LoVo (cell line): ENCODE measurements at places on chromosomes 7 and 10.
A peak's percentile ranks its signal among the peaks of the same experiment; 100 is the strongest.

DNA sequence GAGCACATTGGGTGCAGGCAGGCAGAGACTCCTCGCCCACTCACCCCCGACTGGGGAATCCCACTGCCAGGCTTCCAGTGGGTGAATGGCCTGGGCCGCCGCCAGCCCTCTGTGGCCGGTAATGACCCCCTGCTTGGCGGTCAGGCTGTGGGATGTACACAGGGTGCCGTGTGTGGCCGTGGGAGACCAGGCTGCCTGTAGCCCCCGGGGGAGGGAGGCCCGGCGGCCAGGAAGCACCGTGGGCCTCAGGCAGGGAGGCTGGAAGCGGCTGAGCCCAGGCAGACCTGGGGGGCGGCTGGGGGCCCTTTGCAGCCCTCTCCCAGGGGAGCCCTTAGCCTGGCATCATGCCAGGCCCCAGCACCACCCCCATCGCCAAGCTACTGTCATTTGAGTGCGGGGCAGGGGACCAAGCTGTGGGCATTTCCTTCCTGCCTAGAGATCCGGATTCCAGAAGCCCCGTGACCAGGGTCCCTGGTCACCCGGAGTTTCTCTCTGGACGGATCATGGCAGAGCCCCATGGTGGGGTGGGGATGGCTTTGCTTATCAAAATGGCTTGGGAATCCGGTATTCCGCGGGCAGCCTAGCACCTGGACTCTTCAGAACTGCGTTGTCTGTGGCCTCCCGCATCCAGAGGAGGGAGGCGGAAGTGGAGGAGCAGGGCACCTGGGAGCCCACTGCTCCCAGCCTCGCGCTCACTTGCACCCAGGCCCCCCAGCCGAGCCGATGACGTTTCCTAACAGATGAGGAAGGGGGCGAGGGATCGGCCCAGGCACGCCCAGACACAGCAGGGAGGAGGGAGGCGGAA, 1.1 kb downstream of the TTYH3 start:
- DNase-seq: peak; percentile 42

- no peak for DNase-seq
Observed at GRCh38 chr7:39463252-39463651, 103.0 kb upstream of the YAE1 start.

DNA sequence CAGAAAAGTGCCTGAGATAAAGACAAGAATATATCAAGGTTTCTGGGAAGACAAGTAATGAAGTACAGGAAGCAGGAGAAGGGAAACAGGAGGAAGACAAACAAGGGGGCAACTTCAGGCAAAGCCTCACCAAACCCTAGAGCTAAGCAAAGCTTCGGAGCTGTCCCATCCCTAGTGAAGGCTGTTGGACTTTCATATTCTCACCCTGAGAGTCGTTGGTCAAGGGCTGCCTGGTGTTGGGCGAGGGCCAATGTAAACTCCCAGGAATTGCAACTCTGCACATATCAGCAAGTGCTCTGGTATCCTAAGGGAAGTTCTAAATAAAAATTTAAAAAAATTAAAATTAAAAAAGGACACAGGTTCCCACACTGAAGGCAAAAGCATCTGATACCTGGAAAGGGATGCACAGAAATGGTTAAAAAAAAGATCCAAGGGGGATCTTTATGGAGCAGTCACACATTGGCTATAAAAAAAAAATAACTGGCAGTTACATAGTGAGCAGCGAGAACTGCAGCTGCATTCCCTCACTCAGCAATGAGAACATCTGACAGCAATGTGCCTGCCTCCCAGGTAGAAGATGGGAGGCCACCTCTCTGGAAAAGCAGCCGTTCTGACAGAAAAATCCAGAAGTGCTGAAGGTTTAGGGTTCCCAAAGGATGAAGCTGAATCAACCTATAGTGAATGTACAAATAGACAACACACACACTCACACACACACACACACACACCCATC, 304.7 kb downstream of the WDR11 start:
- no peak for DNase-seq

GRCh38 chr10:5595591-5595990, 70.8 kb downstream of the ASB13 start:
- no peak for DNase-seq

DNA sequence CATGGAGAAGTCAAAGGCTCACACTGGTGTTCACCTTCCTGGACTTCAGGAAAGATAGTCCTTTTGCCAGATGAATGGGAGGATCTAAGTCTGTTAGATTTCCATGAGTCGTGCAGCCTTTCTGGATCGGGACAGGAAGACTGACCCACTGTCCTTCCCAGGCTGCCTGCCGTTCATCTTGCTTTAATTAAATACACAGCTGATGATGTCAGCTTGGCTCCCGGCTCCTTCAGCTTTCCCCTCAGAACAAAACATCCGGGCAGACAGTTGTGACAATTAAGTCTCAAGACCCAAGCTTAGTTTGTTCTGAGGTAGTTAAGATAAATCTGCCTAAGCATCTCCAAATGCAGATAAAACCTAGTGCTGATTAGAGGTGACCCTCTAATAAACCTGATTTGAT, 58.6 kb downstream of the AUTS2 start:
- no peak for DNase-seq

GRCh38 chr10:34249634-34250033, 565.5 kb downstream of the PARD3 start:
- DNase-seq: no peak

GRCh38 chr7:113198226-113198625, 79.9 kb upstream of the SMIM30 start:
- no peak for DNase-seq

GRCh38 chr10:84008878-84009277, 130.4 kb upstream of the GHITM start:
- no peak for DNase-seq

GRCh38 chr7:125122173-125122572, 192.5 kb upstream of the POT1 start:
- DNase-seq: no peak

DNA sequence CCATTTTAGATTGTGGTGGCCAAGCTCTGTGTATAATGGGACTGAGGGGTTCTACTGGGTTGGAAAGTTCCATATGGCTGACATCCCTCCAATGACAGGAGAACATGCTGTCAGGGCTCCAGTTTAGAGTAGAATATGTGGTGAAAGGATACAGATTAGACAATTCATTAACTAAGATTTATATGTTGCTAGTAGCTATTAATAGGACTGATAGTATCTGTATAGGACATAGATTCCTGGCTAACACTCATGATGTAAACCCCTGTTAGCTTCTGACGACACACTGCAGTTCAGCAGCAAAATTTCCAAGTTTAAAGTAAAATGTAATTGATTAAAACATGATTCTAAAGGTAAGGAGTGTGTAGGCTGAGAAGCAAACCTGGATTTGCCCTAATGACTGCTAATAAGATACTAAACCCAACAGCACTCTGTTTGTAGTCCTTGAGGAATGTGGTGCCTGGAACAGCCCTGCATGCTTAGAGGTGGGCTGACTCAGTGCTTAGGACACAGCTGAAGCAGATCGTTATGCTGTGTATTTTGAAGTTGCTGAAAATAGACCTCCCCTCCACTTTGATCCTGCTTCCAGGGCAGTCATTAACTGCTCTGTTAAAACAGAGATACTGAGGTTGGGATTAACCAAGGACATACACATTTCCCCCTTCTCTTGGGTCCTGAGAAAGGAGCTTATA, 1129.6 kb downstream of the SORCS3 start:
- DNase-seq: no peak

GRCh38 chr10:3426190-3426845, 253.7 kb upstream of the PITRM1 start:
- DNase-seq: peak; percentile 79

GRCh38 chr7:12323415-12323814, 80.2 kb downstream of the VWDE start:
- no peak for DNase-seq

DNA sequence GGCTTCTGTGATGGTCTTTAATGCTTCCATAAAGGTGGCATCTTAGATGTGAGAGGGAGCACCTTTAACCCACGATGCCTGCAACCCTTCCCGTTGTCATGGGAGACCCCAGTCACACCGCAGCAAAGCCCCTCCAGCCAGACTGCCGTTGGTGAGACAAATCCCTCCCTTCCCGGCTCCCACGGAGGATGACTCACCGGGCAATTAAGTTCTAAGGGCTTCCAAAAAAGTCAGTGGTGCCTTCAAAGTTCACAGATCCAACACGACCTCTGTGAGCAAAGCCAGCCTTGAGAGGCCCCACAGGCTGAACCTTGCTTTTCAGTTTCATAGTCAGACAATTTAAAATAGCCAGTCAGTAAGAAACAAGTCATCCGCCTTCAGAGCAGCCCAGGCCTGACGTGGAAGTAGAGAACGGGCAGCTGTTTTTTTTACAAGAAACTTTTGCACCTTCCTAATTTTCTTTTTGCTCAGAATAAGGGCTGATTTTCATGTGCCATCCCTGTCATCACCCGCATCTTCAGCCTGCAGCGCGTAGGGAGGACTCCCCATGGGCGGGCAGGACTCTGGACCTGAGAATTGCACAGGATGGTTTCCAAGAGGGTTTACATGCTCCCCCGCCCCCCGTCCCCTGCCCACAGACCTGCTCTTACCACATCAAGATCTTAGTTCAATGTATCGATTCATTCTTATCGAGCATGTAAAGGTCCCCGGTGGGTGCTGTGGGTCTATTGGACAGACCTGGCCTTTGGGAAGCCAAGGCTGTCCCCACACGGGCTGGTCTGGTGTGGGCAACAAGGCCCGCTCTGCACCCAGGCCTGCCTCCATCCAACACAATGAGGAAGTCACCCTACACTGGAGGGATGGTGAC, 333.9 kb downstream of the DNAJB6 start:
- no peak for DNase-seq

GRCh38 chr7:114659409-114660125, 245.0 kb downstream of the FOXP2 start:
- DNase-seq: no peak

DNA sequence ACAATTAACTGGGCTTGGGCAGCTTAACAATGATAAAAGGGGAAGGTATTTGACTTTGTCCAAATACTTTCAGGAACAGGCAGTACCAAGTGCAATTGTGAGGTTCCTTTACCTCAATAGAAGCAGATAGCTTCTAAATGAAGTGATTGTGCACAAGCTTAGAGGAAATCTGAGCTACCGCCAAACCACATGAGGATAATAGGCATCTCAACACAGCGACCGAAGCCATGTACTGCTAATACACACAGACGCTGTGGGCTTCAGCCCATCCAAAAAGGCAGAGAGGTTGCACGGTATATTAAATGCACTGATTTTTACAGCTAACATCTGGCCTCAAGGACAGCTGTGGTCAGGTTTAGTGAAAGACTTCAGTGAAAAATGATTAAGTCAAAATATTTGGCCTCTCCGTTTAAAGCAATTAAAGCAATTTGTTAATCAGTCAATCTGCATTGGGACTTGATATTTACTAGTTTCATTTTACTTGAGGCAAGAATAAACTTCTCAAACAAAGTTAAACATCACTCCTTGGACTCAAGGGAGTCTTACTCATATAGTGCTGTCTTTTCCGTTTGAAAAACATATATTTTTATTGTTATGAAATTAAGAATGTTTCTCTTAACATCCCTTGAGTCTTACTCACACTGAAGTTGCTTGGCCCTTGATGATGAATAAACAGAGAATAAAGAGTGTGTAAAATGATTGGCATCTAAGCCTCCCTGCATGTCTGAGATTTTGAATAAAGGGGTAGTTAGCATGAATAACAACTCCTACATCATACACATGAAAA, 306.3 kb downstream of the C7orf25 start:
- DNase-seq: no peak

GRCh38 chr7:23022258-23022769, 8.4 kb upstream of the HYCC1 start:
- DNase-seq: no peak

DNA sequence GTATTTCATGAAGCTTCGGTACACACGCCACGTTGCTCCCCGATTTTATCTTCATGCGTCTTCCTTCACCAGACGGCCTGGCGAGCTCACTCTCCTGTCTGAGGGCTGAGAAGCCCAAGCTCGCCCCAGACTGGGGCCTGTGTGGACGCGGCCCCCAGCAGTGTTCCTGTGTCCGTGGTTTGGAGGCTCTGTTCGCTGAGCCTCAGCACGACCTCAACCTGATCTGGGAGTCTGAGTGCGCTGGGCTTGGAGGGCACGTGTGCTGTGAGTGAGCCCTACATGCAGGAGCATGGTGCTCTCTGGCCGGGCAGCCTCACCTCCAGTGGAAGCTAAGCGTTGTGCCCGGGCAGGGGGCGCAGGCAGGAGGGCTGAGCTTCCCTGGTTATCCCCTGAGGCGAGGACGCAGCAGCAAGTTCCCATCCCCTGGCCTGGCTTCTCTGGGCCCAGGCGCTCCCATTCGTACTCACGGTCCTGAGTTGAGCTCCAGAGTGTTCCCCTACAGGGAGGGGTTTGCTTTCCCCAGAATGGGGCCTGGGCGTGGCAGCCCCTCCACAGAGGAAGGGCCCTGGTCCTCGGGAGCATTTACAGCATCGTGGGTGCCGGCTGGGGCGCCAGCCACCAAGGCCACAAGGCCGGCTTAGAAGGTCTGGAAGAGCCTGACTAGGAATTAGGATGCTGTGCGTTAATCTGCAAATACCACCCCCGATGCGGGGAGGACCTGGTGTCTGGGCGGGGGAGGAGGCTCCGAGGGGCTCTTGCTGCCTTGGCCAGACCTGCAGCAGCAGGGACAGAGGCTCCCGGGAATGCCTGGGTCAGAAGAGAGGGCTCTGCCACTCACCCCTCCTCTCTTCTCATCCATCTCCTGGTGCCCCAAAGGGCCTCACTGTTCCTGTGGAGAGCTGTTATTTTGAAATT, 400.6 kb downstream of the DNAJB6 start:
- no peak for DNase-seq

GRCh38 chr10:77177589-77177988, 460.0 kb downstream of the KCNMA1 start:
- DNase-seq: no peak

DNA sequence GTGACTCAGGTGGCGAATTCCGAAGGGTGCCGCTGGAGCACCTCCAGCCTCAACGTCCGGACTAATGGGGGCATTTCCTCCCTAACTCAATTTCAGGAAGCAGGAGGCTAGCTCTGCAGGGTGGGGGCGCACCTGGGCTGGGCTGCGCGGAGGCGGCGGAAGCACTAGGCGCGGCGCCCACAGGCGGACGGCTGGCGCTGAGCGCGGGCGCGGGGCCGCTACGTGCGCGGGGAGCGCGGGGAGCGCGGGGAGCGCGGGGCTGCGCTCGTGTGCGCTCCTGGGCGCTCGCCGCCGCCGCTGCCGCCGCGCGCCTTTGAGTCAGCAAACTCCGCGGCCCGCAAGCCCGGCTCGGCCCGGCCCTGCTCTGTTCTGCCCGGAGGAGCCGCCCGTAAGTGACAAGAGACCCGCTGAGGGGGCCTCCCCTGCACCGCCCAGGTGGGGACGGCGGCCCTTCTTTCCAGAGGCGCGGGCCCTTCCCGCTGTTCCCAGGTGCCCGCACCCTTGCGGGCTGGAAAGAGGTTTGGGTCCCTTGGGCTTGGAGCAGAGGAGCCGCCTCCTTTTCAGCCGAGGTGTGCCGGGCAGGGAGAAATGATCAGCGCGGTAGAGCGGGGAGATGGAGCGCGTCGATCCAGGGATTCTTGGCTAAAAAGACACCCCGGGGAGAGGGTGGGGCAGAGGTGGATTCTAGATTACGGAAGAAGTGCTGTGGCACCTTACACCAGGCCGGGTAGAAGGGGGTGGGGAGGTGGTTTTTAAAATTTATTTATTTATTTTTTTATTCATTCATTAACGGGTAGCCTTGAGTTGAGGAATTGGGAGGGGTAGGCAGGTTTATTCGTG, at the start of gene SNX10:
Gene SNX10 (plus strand): TSS at position 164 of the 840 bp plus-strand sequence. CDS start 54,581 bp downstream, outside the sequence.
- DNase-seq: peak; percentile 89

GRCh38 chr10:34809796-34810195, 5.3 kb downstream of the PARD3 start:
- no peak for DNase-seq

GRCh38 chr10:10902951-10903350, 114.7 kb upstream of the CELF2 start:
- no peak for DNase-seq

- DNase-seq: peak; percentile 59
Observed at GRCh38 chr7:28062197-28062991, 118.2 kb downstream of the JAZF1 start.

GRCh38 chr7:20598459-20599309, 16.8 kb upstream of the ABCB5 start:
- DNase-seq: peak; percentile 79
